Skin of body (tissue), 3 donors: ENCODE measurements at places on chromosomes 6 and 20. TPM values are rescaled to one million over a fixed set of nuclear protein-coding genes. Genes with fewer than 3 reads are reported as not detected.

- no peak for DNase-seq
These were observed 113.1 kb downstream of the TRIM27 start for GRCh38 chr6:28810659-28811053.

DNA sequence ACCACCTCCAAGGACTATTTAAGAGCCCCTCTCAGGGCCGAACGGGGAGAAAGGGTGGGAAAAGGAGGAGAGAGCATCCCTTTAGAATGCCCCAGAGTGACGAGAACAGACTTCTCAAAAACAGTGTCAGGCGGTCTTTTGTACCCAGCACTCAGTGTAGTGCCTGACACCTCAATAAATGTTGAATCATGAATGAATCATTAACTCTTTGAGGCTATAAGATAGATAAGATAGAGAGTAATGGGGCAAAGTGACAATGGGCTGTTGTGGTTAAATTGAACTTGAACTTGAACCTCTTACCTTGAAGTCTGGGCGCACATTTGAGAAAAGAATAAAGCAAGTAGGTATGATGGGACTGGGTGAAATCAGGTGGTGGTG is 7.4 kb downstream of the TCF21 start:
- no peak for DNase-seq

MRAP2 gene
- 5.6 TPM for total RNA-seq

TMC2 gene
- 0.10 TPM for total RNA-seq

DNA sequence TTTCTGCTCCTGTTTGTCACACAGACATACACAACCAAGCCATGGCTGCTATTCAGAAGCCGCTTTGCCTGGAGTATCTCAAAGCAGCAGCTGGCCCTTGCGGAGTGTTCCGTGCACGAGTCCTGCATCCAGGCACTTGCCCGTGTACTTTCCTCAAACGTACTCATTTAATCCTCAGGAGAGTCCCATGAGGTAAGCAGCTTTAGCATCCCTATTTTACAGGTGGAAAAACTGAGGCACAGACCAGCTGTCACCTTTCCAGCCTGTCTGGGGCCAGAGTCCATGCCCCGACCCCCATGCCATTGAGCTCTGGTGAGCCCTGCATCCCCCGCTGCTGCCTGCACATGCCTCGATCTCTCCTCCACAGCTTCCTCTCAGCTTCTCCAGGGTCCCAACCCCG is 130.0 kb downstream of the ERMARD start:
- DNase-seq, result no peak

CPNE5 gene
- total RNA-seq, result 4.0 TPM

DNA sequence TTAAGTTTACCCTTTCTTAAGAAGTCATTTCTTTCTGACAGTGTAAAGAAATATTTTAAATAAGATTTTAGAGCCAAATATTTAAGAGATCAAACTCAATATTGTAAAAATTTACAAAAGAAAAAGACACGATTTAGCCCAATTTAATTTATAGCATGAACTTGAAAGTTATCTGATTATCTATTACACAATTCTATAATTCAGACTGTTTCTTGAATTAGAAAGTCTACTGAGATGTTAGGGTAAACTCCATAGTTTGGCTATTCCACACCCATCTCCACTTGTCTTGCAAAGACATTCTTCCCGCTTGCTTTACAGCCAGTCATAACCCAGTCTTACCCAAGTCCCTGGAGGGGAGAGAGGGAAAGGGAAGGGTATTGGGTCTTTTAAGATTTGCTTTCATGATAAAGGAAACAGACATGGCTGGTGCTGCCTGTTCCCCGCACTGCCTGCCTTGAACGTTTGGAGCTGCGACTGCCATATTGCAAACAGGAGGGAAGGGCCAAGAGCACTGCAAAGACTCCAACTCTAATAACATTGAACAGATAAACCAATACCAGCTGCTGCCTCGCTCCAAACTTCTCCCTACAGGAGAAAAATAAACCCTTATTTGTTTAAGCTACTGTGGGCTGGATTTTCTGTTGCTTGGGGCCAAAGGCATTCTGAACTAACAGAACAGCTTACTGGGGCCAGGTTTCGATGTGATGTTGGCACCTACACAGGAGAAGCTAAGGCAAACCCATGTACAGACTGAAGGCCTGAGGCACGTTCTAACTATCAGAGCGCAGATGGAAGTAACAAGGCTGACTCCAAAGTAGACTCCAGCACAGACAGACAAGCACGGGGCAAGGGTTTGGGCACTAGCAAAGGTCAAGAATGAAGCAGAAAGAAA is 552.3 kb upstream of the JARID2 start:
- DNase-seq, result no peak

DNA sequence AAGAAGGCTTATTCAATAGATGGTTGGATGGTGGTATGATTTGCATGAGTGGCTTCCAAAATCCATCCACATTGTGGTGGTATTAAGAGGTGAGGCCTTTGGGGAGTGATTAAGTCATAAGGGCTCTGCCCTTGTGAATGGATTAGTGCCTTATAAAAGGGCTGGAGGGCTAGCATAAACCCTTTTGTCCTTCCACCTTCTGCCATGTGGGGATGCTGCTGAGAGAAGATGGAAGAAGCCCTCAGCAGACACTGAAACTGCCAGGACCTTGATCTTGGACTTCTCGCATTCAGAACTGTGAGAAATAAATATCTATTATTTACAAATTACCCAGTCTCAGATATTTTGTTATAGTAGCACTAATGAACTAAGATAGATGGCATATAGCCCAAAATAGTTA is 27.8 kb upstream of the SRPK1 start:
- DNase-seq, result no peak

DNA sequence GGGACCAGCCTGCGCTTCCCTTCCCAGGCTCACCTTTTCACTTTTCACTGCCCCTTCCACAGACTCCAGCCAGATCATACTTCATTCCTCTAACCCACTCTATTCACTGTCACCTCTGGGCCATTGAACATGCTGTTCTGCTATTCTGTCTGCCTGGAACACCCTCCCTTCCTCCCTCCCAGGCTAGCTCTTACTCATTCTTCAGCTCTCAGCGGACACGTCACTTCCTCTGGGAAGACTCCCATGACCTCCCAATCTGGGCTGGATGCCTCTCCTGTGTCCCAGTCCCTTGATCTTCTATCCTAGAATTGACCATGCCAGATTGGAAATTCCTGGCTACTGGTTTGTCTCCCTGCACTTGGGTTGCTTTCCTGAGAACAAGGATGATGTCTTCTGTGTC is 5.0 kb downstream of the SLC12A5 start:
- no peak for DNase-seq

MCM9 gene
- total RNA-seq, result 12.1 TPM

- DNase-seq, result no peak
These were observed 8.7 kb downstream of the SLC17A5 start for GRCh38 chr6:73644941-73645591.

DNA sequence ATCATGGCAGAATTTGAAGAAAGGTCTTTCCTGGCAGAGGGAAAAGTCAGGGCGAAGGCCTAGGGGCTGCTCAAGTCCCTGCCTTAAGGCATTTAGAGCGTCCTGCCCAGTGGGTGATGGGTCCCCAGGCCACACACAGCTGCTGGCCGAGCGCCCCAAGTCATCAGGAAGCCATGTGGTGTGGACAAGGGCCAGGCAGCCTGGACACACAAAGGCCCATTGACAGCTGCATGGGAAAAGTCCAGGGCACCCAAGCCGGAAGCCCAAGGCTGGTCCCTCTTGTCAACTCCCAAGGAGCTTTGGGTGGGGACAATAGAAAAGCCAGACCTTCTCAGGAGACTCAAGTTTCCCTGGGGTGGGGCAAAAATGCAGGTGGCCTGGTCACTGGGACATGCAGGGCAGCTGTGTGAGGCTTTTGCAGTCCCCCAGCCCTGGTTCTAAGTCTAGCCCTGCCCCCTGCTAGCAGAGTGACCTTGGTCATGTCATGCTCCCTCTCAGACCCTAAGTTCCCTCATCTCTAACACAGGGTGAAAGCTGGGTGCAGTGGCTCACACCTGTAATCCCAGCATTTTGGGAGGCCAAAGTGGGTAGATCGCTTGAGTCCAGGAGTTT is 44.3 kb upstream of the PTGIS start:
- no peak for DNase-seq

BTNL2 gene
- total RNA-seq, result not detected

ATP9A gene
- total RNA-seq, result 24.6 TPM

DNA sequence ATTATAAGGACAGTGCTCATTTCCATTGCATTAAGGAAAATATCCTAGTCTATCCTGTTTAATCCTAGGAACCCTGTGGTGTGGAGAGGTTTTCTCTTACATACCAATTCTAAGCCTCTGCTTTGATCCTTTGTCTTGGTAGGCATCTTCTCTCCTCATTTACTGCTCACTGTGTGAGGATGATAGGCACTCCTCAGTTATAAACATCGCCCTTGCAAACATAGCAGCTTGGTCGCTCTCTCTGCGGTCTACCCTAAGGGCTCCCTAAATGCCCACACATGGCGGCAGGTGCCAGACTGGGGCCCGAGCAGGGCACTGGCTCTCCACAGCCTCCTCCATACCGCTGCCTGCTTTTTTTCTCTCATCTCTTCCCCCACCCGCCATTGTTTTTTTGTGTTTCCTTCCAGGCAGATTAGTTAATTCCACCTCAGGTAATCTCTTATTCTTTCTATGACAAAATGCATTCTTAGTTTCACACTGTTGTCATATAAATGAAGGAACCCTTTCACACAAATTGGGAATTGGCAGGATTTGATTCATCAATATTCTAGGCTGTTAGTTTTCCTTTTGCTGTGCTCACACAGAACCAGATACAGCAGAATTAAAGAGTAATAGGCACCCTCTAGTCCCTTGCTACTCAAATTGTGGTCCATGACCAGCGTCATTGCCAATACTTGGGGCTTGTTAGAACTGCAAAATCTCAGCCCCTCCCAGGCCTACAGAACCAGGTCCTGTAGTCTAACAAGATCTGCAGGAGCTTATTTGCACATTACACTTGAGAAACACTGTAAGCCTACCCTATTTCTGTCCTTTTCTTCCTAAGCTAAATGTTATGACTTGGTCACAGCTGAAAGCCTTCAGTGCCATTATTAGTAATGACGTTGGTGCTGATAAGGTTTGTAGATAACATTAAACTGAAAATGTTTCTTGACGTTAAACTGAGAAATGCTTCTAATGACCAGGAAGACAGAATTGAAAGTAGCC is 36.3 kb downstream of the CARMIL1 start:
- no peak for DNase-seq

- peak; percentile 11 for DNase-seq
These were observed 388.2 kb upstream of the CITED2 start for GRCh38 chr6:139762587-139763031.

- DNase-seq, result no peak
These were observed 7.8 kb downstream of the TDP2 start for GRCh38 chr6:24658573-24659560.

RIPOR3 gene
- total RNA-seq, result 16.1 TPM

ULBP1 gene
- 0.69 TPM for total RNA-seq

CENPQ gene
- total RNA-seq, result 8.0 TPM

GRCh38 chr6:30687659-30688431 is 1.4 kb upstream of the PPP1R18 start:
- DNase-seq, result peak; percentile 53

DNA sequence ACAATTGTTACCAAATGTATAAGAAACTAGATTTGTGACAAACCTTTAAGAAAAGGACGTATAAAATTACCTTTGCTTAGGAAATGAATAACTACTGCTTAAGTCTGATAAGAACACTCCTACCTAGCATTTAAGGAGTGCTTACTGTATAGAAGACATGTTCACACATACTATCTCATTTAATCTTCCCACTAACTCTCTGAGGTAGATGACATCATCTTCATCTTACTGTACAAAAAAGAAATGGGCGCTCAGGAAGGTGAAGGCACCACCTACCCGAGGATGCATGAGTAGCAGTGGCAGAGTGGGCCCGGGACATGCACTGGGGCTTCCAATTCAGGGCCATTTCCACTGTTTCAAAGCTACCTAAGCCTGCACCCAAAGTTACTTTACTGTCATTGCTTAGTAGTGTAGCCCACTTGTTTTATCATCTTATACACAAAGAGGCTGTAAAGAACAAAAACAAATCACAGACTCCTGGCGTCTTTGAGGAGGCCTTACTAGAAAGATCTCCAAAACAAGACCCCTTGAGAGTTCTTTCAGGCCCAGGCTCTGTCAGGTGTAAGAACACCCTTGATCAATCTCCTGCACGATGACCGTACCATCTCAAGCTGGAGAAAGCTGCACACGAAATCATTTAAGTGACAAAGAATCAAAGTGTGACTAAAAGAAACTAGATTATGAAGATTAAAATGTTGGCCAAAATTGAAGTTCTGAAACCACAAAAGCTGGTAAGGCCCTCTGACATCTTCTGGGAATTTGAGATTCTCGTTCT is 128.0 kb downstream of the INSM1 start:
- no peak for DNase-seq

DNA sequence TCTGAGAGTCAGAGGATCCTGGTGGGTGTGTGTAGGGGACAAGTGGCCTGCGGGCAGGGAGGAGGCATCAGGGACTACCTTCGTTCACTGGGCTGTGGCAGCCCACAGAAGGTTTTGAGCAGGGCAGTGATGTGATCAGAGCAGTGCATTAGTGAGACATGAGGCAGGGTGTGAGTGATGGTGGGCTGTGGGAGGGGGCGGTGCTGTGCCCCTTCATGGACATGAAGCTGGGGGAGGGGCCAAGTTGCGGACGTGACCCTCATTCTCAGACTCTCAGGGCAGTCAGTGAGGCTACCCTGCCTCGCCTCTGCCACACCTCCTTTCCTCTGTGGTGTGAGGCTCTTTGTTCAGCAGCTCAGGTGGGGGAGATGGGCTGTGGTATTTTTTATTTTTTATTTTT is 142.2 kb upstream of the RNF24 start:
- no peak for DNase-seq

SAMD3 gene
- total RNA-seq, result 2.6 TPM

GRCh38 chr20:34776177-34776576 is 49.3 kb downstream of the NCOA6 start:
- DNase-seq, result no peak

DNA sequence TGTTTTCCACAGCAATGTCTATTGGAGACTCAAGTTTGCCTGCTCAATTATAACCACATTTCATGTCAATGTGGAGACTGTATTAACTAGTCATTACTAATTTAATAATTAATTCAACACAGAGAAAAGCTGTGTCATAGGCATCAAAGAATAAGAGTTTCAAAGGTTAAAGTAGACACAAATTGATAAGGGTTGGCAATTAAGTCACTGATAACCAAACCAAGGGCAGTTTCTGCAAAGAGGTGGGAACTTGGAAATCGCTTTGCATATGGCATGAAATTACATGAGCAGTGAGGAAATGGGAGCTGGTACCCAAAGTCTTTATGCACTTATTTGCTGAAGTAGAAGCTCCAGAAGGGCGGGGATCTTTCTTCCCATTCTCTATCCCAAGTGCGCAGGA is 34.2 kb downstream of the GCLC start:
- DNase-seq, result no peak

HLA-G gene
- 0.10 TPM for total RNA-seq

DNA sequence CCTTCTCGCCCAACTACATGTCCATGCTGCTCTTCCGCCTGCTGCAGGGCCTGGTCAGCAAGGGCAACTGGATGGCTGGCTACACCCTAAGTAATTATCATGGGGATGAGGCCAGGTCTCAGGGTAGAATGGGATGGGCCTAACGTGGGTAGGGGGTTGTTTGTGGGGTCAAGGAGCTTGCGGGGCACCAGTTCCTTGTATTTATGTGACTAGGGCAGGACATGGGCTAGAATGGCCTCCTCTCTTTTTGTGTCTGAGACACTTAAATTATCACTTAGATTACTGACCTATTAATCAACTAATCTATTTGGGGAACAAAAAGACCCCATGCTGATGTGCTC is 10.7 kb downstream of the SLC22A1 start:
- no peak for DNase-seq

LRP11 gene
- total RNA-seq, result 29.1 TPM

PKIG gene
- total RNA-seq, result 21.8 TPM

GRCh38 chr20:4341804-4342485 is 326.6 kb upstream of the RNF24 start:
- DNase-seq, result peak; percentile 47

- DNase-seq, result no peak
These were observed 6.3 kb downstream of the RBBP8NL start for GRCh38 chr20:62420846-62421715.
